Colonic mucosa (tissue), 4 donors: ENCODE measurements at places on chromosomes 7 and 10.

DNA sequence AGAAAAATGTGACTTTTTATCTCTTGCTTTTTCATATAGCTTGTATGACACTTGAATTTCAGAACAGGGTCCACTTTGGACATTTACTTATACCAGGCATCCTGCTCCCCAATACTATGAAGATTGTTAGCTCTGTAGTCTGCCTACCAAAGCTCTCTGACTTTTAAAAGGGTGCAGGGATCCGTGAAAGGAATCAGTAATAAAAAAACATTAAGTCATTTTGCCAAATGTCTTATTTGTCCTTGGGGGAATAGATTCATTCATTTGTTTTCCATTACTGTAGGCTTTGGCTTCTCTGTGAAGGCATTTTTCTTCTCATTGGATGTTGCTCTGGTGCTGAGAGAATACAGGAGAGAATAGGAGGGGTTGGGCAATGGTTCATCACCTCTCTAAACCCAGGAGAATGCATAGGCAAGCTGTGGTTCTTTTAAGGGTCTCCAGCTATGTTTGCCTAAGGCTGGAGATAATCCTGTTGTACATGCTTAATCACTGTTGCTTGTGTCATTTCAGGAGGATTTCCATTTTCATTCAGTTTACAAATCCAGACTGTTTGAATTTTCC lies 103.5 kb downstream of the SRI start:
- no peaks in the 10 kb centered on the region for H3K27me3 ChIP-seq
- DNase-seq: no peak
- H3K4me1 ChIP-seq: no peaks in the 10 kb centered on the region
- no peak overlapping the region for H3K27ac ChIP-seq

DNA sequence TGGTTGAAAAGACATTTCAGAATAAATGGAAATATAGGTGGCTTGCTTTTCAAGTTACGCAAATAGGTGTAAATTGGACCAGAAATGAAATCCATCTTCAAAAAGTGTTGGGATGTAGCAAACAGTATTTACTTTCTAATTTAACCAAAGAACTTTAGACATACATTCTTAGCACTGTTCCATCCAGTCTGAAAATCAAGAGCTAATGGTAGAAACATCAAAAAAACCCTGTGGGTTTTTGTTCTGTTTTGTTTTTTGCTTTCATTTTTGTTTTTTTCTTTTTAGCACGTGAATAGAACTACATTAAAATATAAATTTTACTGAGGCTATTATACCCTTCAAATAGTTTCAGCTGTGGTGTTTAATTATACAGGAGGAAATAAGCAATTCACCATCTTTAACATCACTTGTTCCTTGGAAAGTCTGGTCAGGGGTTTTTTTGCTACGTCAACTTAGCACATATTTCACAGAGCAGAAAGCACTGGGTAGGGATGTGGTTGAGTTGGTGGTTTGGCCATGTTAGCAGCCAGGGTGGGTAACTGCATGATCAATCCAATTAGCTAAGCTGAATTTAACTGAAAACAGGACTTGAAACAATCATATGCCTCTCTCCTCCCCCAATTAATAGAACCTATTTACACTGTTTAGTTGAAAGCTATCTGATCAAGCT lies 275.4 kb upstream of the PFKP start:
- DNase-seq: no peak
- no peaks in the 10 kb centered on the region for H3K4me1 ChIP-seq
- no peak overlapping the region for H3K27ac ChIP-seq
- H3K36me3 ChIP-seq: no peaks in the 10 kb centered on the region

DNA sequence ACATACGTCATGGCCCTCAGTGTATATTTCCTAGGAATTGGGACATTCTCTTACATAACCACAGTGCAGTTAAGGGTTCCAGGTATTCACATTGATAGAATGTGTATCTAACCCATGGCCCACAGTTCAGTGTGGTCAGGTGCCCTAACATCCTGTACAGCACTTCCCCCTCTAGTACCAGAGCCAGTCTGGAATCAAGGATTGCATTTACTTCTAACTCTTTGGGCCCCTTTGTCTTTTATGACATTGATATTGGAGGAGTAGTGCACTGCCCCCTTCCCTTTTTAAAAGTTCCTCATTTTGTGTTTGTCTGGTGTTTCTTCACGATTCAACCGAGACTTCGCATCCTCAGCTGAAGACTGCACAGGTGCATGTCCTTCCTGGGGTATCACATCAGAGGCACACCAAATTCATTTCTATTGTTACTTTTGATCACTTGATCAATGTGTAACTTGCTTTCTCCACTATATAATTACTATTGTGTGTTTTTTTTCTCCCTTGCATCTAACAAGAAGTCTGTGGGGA lies 22.4 kb upstream of the NPFFR1 start:
- H3K27me3 ChIP-seq: no peaks in the 10 kb centered on the region
- no peak overlapping the region for H3K27ac ChIP-seq
- no peaks in the 10 kb centered on the region for H3K36me3 ChIP-seq
- H3K4me3 ChIP-seq: no peak overlapping the region
- DNase-seq: no peak

- H3K4me3 ChIP-seq: no peak overlapping the region
- no peaks in the 10 kb centered on the region for H3K4me1 ChIP-seq
- H3K36me3 ChIP-seq: no peaks in the 10 kb centered on the region
- no peaks in the 10 kb centered on the region for H3K27me3 ChIP-seq
- no peak for DNase-seq
These were observed 133.6 kb upstream of the PRKCQ start for GRCh38 chr10:6713716-6714115.

DNA sequence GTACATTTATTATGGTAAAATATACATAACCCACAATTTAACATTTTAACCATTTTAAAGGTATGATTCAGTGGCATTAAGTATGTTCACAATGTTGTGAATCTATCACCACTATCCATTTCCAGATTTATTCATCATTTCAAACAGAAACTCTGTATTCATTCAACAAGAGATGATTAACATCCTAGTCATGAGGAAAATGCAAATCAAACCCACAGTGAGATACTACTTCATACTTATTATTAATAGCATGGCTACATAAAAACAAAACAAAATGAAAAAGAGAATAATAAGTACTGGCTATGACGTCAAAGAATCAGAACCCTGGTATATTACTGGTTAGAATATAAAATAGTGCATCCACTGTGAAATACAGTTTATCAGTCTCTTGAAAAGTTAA lies 386.6 kb upstream of the POM121L12 start:
- no peak for DNase-seq
- H3K27ac ChIP-seq: no peak overlapping the region
- no peak overlapping the region for H3K4me3 ChIP-seq

GRCh38 chr10:114956466-114956865 lies 18.5 kb downstream of the TRUB1 start:
- H3K4me1 ChIP-seq: no peaks in the 10 kb centered on the region
- H3K27me3 ChIP-seq: no peaks in the 10 kb centered on the region
- no peak overlapping the region for H3K4me3 ChIP-seq
- H3K27ac ChIP-seq: no peak overlapping the region

- DNase-seq: no peak
- H3K27ac ChIP-seq: no peak overlapping the region
- H3K4me1 ChIP-seq: no peaks in the 10 kb centered on the region
- no peaks in the 10 kb centered on the region for H3K36me3 ChIP-seq
- no peak overlapping the region for H3K4me3 ChIP-seq
These were observed 80.1 kb upstream of the AUTS2 start for GRCh38 chr7:69517985-69518704.
